ENCODE measurements at places on chromosomes 1 and 21.

DNA sequence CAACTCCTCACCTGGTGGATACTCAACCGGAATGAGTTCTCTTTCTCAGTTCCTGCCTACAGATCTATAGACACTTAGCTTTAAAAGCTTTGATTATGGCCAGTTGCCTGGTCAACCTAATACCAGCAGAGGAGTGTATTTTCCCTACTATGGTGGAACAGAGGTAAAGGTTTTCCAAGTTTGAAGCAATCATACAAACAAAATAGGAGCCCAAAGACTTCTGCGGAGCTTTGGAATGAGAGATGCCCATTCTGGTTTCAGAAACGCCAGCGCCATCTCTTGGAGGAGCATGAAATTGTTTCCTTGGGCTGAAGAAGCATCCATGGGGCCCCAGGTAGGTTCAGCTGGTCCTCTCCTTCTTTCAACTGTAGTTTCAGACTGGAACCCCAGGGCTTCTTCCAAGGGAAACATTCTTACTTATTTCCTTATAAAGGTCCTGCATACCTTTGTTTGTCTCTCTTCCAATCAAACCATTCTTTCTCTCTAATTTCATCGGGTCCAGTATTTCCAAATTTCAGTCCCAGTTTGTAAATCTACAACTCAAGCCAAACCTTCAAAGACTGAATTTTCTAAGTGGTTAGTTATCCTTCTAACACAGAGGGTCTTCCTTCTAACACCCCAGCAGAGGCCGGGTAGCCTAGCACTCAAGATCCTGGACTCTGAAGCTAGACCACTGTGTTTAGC lies 95.9 kb downstream of the KCNJ15 start:
- DNase-seq, result peak; percentile 88

DNA sequence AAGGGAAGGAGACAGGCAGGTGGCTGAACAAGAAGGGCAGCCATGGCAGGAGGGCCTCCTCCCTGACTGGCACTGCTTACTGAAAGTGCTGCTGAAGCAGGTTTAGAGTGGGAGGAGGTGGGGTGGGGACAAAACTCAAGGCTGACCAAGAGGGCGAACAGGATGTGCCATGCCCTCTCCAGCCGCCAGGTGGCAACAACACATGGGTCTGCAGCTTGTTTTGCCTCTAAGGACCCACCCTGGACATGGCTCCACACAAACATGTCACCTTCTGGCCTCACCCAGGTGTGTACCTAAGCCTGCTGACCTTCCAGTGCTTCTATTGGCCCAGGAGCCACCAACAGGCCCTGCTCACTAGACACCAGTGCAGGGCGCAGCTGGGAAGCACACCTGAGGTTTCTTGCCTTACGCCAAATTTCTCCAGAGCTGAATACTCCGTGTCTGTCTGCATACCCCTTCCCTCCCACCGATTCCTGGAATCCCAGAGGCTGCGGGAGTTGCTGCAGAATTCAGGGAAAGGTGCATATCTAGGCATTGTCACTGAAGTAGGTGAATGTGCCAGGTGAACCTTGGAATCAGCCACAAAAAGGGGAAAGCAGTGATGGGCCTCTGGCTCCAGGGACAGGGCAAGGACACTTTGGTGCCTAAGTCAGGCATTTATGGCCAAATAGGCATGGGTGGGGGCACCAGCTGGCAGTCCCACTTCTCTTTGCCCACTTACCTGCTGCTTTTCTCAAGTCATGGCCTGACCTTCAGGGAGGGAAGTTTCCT lies 5.3 kb downstream of the PSRC1 start:
- DNase-seq, result peak; percentile 58

- peak; percentile 71 for DNase-seq
Measured at GRCh38 chr1:217076902-217077301, 353.7 kb upstream of the ESRRG start.

DNA sequence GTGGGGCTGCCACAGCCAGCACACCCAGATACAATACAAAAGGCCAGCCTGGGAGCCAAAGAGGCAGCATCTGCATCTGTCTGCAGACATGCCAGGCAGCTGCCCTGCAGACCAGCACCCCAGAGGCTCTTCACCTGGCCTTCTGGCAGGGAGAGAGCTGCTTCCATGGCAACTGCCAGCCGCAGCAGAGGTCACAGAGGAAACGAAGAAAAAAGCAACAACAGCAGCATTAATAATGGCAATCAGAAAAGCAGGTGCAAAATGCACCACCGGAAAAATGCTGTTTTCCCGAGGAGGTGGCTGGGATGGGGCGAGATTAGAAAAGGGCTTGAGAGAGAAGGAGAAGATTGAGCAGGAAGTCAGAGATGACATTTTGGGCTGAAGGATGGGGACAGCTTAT lies 309.5 kb downstream of the PCP4 start:
- DNase-seq, result no peak

GRCh38 chr1:218123968-218124367 lies 161.1 kb upstream of the RRP15 start:
- DNase-seq, result no peak

DNA sequence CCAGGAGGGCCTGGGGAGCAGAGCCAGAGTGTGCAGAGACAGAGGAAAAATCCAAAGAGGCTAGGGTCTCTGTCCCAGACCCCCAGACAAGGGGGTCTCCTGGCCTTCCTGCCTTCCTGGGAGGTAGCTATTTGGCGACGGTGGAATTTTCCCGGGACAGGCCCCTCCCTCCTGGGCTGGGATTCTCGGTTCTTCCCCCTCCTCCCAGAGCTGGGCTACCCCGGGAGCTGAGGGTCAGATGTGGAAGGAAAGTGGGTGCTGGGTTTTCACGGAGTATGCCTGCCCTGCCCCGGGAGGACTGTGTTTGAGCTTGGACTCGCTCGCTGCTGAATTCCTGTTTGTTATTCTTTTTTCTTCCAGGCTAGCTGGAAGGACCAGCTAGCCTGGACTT lies 759 bp downstream of the AMPD2 start:
- no peak for DNase-seq

DNA sequence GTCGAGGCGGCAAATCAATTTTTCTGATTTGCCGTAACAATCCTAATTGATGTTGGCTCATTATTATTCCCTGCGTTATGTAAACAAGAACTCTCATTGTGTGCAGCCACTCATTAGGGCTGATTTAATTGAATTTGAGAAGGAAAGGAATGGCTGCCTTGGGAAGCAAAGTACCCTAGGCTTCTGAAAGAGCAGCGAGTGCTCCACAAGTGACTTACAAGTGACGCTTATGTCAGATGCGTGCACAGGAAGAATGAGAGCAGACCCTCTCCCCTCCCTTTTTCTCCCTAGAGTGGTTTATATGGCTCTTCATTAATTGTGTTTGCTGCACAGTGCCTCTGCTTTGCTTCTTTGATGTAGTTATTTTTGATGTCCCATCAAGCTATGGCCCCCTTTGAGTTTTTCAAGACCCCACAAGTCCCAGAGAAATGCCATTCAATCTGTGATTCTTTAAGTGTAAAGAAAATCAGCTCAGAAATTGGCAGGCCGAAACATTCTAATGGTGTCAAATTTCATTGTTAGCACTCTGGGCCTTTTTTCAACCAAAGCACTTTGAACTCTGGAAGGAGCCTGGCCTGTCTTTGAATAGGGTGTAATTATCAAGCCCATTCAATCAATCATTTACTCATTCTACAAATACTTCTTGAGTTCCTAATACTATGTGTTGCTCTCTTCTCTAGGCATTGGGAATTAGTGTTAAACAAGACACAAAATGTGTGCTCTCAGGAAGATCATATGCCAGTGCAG lies 86.8 kb upstream of the VAV3 start:
- DNase-seq, result no peak

GRCh38 chr1:26408604-26409003 lies 2.0 kb upstream of the LIN28A start:
- DNase-seq, result peak; percentile 74

DNA sequence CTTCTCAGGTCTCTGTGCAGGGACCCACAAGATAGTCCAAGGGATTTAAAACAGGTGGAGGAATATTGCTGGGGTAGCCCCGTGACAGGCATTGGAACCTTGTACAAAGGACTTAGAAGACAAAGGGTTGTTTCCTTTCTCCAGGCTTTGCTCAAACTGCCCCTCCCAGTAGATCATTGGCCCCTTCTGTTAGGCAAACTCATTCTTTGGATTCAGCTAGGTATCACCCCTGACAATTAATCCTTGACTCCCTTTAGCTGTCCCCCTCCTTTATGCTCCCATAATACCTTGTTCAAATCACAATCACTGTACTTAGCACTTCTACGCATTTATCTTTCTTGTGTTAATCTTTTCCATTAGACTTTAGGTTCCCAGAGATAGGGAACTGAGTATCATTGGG lies 360.5 kb downstream of the KCNH1 start:
- no peak for DNase-seq

GRCh38 chr21:42747746-42748351 lies 94.4 kb downstream of the PDE9A start:
- no peak for DNase-seq

GRCh38 chr1:31866450-31867032 lies 50.7 kb upstream of the SPOCD1 start:
- no peak for DNase-seq

- DNase-seq, result peak; percentile 5
Measured at GRCh38 chr1:14598498-14599182, at the start of gene KAZN. KAZN (plus strand) TSS chr1:14598685.

DNA sequence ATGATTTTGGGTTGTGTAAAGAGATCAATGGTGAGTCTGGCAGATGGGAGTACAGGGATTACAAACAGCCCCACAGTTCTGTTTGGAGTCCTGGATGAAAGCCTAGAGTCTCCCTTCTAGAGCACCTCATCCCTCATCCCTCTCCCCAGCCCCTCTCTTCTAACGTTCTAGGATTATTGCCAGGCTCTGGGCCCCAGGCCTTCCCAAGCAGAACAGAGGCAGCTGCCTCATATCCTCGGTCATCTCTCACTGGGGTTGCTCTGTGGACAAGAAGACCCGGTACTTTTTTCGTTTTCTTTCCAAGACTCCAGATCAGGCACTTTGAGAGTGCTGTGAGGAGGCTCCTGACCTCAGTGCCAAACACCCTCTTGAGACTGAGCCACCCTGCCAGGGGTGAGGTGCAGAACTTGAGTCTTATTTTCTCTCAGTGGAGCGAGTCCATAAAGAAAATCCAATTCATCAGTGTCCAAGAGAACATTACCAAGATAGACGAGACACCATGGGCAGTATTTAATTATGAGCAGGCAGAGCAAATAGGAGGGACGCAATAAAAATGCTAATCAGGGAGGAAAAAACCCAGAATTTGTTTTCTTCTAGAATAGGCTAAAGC lies 17.1 kb upstream of the KCND3 start:
- DNase-seq, result no peak

DNA sequence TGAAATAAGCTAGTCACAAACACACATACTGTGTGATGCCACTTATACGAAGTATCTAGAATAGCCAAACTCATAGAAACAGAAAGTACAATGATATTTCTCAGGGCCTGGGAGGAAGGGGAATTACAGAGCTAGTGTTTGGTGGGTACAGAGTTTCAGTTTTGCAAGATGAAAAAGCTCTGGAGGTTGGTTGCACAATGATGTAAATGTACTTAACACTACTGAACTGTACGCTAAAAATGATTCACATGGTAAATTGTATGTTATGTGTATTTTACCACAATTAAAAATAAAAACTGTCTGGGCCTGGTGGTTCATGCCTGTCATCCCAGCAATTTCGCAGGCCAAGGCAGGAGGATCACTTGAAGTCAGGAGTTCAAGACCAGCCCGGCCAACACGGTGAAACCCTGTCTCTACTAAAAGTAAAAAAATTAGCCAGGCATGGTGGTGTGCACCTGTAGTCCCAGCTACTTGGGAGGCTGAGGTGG lies 15.3 kb upstream of the FHAD1 start:
- DNase-seq, result no peak

DNA sequence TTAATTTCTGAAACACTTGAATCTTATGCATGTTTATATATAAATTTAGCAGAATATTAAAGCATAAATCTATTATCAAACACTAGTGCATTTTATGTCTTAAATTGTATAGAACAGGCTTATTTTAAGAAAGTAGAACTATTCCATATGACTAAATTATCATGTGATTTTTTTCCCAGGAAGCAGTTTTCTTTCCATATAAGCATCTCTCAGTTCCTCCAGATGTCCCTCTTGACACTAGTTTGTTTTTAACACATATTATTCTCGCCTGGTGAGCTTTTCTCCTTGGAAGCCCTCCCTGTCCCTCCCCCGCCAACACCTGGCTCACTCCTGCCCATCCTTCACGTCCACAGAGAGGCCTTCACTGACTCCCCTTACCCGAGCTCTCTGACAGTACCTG lies 48.3 kb upstream of the BCAR3 start:
- no peak for DNase-seq

DNA sequence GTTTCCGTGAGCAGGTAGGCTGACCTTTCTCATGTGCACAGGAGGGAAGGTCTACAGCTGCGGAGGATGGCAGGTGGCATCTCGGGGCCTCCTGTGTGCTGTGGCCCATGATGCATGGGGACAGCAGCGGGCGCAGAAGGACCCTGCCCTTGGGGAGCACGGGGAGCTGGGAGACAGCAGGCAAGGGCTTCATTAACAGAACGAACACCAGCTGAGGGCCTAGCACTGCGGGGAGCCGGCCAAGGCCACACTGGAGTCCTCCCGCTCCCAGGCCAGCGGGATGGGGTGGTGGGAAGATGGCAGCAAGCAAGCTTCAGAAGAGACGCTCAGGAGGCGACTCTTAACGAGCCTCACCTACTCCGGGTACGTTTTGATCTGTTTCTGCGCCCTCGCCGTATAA lies 66.6 kb downstream of the SCCPDH start:
- DNase-seq, result no peak

- no peak for DNase-seq
Measured at GRCh38 chr1:55774446-55774845, 559.3 kb upstream of the USP24 start.

DNA sequence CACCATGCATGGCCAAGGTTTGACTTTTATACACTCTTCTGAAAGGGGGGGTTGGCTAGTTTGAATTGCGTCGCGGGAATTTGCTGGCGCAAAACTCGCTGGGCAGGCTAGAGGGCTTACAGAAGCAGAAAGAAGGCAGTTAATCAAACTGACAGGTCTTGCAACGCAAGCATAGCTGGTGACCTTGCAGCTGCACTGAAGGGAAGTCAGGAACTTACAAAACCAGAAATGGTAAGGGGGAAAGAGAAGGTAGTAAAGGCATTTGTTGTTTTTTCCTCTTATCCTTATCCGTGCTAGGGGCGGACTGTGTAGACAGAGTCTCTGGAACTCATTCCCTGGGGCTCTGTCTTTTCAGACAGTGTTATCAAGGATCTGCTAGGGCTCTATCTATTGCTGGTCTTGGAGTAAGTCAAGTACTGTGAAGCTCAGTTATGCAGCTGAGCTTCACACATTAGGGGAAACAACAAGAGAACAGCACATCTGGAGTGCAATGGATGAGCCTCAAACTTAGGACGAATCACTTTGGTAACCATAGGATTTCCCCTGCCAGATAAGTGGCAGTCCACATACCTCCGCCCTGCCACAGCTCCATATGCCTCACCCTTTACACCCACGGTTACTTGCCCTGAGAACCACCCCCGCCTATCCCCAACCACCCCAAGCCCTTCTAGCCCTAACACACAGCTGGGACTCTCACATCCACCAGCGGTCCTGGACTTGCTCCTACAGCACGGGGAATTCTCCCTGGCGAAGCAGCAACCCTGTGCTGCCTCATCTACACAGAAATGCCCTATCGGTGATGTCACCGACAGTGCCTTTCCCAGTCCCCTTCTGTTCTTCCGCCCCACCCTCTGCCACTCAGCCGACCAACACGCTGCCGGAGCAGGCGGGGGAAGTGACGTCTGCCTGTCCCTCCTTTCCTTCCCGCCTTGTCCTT lies 251.4 kb downstream of the FAM72C start:
- DNase-seq, result no peak

All from astrocyte of the spinal cord (primary cell).